ENCODE measurements at places on chromosomes 3 and 15.
A peak's percentile ranks its signal among the peaks of the same experiment; 100 is the strongest.

GRCh38 chr3:24235121-24235520 is 259.5 kb downstream of the THRB start:
- DNase-seq: no peak

- no peak for DNase-seq
These were observed 444.0 kb downstream of the EPHB1 start for GRCh38 chr3:135238871-135239614.

DNA sequence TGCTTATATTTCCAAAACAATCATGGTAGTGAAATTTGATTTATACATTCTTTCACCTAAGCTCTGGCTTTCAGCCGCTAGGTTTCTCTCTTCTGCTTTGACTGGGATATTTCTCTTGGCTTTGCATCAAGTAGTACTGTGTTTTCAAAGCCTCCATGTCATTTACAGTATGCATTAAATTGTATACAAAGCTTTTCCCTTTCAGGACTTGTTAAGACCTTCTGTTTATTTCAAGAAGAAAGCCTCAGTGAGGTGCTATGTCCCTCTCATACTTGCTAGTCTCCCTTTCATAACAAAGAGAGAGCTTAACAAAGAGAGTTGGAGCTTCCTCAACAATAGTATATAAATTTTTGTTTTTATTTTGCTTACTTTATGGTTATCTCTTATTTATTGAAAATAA is 84.2 kb upstream of the SLC25A26 start:
- no peak for DNase-seq

- DNase-seq: no peak
These were observed 23.6 kb downstream of the PYGO1 start for GRCh38 chr15:55564347-55565145.

DNA sequence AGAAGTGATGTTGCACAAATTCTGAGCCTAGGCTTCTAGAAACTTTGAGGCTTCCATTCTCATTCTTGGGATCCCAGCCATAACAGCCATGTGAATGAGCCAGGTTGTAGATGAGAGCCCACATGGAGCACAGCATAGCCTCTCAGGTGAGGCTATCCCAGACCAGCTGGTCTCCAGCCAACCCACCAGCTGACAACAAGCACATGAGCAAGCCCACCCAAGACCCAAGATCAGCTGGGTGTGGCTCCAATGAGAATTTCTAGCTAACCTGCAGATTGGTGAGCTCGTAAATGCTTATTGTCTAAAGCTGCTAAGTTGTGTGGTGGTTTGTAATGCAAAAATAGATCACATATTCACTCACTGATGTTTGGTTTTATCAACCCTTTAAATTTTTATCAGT is 14.4 kb downstream of the KY start:
- no peak for DNase-seq

DNA sequence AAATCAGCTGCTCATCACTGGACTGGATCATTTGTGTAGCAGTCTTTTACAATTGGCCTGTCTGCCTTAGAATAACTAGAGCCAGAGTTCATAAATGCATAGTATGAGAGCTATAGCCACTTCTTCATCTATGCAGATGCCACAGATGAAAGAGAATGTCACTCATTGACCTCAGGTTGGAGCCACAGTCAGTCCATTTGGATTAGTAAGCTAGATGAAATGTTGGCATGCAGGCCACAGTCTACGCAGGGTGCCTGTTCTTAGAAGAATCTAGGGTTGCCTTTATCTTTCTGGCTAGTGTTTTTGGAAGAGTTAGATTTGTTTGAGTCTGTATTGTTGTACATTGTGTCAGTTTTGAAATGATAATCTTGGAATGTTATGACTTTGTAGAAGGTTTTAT is 25.4 kb upstream of the EDEM1 start:
- no peak for DNase-seq

GRCh38 chr3:39540162-39540921 is 72.9 kb downstream of the MOBP start:
- DNase-seq: no peak

- peak; percentile 63 for DNase-seq
These were observed 516.1 kb downstream of the MECOM start for GRCh38 chr3:169147238-169148008.

DNA sequence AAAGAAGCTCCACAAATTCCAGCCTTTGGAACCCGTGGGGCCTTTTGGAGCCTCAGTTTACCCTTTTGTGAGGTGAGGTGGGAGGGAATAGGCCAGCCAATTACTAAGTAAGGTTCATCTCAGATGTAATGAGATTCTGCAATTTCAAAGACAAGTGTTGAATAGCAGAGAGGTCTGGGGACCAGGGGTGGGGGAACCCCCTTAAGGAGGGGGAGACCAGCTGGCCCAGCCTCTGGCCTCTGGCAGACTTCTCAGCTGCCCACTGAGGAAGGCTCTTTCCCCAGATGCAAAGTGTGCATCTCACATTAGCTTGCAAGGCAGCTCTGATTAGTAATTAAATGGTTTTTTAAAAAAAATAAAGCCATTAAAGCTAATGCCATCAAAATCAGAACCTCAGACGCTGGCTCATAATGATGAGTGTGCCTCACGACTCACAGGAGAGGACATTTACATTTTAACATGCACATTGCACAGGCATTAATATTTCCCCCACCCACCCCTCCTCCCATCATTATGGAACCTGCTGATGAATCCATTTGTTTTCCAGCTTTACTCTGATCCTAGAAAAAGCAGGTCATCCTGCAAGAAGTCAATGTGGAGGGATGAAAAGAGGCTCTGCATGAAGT is 176.7 kb upstream of the TLE3 start:
- DNase-seq: no peak

DNA sequence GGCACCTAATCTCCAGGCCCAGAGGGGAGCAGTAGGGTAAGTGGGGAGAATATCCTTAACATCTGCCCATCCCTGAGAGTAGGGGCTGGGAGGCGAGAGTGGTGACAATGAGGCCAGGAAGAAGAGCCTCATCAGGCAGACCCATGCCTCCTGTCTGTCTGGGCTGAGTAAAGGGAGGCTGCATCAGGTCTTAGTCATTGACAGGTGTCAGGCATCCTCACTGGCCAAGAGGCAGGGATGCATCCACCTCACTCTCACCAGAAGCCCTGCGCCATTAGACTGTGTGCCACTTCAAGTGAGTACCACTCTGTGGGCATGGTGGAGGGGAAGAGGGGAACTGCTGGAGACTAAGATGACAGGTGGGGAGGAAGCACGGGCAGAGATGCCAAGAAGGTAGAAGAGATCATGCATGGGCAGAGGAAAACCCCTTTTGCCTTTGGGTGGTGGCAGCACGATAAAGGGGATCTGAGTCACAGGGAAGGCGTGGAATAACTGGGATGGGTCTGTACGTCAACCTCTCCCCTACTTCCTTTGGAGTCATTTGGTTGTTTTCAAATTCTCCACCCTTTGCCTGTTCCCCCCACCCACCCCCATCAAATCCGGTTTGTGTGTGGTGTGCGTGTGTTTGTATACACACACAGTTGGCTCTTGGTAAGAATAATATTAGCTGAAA is 14.1 kb downstream of the ANAPC13 start:
- DNase-seq: no peak

GRCh38 chr3:100975714-100976113 is 17.5 kb downstream of the ABI3BP start:
- no peak for DNase-seq

GRCh38 chr3:177110386-177110785 is 86.9 kb downstream of the TBL1XR1 start:
- no peak for DNase-seq

DNA sequence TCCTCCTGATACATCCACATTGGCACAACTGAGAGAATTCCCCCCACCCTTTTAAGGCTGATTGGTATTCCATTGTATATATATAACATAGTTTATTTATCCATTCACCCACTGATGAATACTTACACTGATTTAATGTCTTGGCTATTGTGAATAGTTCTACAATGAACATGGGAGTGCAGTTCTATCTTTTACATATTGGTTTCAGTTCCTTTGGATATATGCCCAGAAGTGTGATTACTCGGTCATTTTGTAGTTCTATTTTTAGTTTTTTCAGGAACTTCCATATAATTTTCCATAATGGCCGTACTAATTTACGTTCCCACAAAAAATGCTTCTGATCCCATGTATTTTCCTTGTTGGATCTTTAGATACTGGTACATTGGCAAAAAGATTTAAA is 135.3 kb downstream of the FMN1 start:
- no peak for DNase-seq

All from NCI-H1092 treated with DMSO at 0.1 percent for 48 hours (cell line).